ENCODE measurements at places on chromosomes 5 and 9.

DNA sequence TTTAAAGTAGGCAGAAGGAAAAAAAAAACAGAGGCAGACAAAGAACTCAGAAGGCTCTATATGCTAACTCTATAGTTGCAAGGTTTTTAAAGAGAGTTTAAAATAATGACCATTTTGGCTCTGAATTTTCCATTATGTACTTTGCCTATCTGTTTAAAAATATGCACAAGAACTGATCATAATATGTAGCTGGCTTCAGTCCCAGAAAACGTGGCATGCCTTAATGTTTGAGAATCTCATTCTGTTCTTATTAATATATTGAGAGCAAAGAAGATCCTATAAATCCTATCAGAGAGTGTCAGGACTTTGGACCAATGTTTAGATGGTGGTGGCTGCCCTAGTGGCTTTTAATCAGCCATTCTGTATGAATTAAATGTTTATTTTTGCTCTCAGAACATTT lies 121.5 kb downstream of the JMY start:
- no peak for DNase-seq

DNA sequence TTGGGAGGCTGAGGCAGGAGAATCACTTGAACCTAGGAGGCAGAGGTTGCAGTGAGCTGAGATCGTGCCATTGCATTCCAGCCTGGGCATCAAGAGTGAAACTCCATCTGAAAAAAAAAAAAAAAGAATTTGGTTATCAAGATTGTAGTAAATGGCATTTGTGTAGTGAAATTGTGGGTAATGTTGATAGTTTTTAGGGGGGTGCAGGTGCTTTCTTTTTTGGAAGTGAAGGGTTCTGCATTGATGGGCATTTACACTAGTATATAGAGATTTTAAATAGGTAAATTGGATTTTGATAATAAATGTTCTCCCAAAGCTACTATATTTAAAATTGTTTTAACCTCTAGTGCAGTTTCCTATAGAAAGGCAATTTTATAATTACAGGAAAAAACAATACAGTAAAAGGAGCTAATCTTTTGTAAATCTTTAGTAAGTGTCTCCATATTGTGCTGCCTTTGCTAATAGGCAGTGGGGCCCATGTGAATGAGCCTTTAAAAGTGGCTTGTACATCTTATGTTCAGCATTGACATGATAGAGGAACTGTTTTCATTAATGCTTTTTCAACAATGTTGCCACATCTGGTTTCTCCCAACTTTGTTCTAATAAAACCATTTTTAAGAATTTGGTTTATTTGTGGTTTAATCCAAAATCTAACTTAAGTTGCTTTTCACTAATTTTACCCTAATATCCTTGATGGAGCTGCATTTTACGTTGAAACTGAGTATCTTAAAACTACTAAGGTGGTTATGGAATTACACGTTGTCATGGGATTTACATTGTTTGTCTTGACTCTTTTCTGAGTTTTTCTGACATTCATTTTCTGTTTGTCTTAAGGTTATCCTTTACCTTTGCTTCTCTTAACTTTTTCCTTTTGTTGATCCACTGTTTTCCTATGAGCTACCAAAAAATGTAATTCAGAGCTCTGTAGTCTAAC lies 11.1 kb downstream of the MATR3 start:
- DNase-seq: no peak

GRCh38 chr5:68521776-68522175 lies 306.2 kb downstream of the PIK3R1 start:
- DNase-seq: no peak

GRCh38 chr9:108073823-108074222 lies 584.3 kb upstream of the KLF4 start:
- no peak for DNase-seq

DNA sequence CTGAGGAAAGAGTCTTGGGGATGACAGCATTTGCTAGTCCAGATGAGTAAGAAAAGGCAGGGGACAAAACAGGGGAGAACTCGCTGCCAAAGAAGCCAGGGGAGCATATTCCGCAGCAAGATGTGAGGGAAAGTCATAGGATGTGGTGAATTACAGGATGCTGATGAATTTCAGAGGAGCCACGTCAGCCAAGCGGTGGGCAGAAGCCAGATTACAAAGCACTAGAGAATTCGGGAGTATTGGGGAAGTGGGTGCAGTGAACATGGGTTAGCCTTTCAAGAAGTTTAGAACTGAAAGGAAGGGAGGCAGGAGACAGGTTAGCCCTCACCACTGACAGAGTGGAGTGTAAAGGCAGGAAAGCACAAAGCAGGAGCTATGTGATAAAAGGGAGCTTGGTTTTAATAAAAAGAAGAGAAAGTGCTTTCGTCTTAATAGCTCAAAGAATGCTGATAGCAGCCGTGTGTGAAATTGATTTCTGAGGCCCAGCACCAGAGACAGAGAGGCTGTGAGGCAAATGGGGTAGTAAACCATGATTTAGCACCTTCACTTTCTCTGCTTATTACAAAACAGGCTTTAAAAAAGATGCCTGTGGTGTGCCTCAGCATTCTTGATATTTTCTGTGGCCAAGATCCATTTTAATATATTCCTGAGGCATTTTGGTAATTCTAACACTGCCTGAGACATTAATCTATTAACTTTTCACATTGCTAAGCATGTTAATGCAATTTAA lies 16.9 kb downstream of the ADAMTSL1 start:
- DNase-seq: no peak

DNA sequence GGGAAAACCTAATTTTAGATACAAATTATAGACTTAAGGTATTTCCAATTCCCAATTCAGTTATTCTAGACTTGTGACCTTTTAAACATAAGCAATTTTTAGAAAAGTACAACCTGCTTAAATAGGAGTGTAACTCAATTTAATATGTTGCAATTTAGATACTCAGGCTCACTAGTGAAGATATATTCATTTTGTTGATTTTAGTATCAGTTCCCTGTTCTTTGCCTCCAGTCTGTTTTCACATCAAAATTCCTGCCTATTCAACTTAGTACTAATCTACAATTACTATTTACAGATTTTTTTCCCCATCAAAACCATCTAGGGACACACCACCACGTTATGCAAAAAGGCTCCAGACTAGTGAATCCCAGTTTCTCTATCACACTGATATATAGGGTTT lies 30.4 kb downstream of the PWWP2A start:
- no peak for DNase-seq

- no peak for DNase-seq
Observed at GRCh38 chr5:89346573-89346972, 463.6 kb upstream of the MEF2C start.

GRCh38 chr5:17436761-17437221 lies 61.2 kb upstream of the TAF11L2 start:
- peak; percentile 71 for DNase-seq

DNA sequence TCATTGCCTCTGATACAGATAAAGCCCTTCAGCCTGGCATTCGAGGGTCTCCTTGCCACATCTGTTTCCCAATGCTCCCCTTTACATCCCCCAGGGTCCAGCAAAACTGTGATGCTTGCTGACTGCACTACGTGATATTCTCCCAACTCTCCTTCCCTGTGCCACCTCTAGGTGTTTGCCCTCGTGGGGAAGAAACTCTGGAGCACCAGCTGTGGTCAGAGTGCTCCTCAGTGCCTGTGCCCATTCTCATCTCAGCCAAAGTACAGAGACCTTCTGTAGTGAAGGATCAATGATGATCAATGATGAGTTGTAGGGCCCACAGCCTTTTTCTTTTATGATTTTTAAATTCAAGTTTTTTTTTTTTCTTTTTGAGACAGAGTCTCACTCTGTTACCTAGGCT lies 40.3 kb upstream of the MELK start:
- no peak for DNase-seq

DNA sequence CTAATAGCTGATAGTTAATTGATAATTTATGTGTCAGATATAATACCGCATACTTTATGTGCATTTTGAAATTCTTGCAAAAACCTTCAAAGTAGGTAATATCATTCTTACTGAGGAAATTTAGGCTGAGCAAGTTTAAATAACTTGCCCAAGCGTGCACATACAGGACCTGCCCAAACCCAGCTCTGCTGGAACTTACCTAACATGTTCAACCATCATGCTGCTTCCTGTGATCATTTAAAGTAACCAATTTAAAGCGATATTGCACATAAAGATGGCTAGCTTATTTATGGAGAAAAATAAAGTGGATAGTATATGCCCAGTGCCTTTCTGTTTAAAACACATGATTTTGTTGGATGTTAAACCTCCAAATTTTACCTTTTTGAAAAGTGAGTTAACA lies 4.3 kb downstream of the FAM174A start:
- DNase-seq: no peak

GRCh38 chr5:106321242-106321641 lies 1349.5 kb downstream of the EFNA5 start:
- no peak for DNase-seq

- DNase-seq: peak; percentile 92
Observed at GRCh38 chr9:5557606-5558587, 47.6 kb downstream of the PDCD1LG2 start.

GRCh38 chr9:126652140-126652582 lies 38.4 kb downstream of the LMX1B start:
- no peak for DNase-seq

GRCh38 chr5:79193643-79194042 lies 42.3 kb upstream of the JMY start:
- DNase-seq: no peak

DNA sequence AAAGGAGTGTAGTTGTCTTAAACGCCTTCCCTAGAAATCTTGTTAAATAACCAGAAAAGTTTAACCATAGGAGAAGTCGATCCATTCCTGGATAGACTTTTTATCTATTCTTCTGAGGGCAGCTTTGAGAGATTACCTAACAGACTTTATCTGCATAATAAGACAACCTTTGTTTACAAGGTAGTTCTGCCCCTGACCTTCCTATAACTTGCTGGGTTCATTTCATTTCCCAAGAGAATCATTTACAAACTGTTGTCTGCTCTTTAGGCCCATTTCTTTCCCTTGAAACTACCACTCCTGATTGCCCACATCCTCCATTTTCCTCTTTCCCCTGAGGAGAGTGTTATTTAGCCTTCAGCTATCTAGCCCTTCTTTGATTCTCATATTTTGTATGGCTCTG lies 65.9 kb upstream of the VPS13A start:
- DNase-seq: no peak

Measured in AML-193 (cell line).